Fibroblast of lung (primary cell): ENCODE measurements at places on chromosomes 2 and 18. TPM values are rescaled to one million over a fixed set of nuclear protein-coding genes. Genes with fewer than 3 reads are reported as not detected.

DNA sequence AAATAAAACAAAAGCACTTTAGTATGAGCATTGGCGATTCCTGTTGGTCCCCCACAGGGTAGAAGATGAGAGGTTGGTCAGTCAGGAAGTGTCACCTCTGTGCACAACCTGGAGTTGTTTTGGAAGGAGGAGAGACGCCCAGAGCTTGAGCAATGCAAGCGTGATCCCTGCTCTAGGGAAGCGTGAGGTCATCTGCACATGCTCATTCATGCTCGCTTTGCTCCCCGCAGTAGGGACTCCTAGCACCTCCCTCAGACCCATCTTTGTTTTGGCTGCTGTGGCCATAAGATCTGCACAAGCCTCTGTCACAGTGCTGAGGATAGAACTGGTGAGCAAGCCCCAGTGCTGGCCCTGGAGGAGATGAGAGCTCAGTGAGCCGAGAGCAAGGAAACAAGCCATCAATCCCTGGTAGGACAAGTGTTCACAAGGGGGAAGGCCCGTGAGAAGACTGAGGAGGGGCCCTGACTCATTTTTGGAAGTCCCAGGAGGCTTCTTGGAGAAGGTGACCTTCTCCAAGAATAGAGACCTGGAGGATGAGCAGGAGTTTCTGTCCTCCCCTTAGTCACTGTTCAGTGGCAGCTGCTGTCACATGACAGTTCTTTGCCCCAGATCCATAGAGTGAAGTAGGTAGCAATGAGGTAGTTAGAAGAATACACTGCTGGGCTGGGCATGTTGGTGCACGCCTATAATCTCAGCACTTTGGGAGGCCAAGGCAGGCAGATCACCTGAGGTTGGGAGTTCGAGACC lies 13.3 kb upstream of the ATP8B1 start:
- H3K4me1 ChIP-seq: peaks cover 8% of the 10 kb centered on the region

DNA sequence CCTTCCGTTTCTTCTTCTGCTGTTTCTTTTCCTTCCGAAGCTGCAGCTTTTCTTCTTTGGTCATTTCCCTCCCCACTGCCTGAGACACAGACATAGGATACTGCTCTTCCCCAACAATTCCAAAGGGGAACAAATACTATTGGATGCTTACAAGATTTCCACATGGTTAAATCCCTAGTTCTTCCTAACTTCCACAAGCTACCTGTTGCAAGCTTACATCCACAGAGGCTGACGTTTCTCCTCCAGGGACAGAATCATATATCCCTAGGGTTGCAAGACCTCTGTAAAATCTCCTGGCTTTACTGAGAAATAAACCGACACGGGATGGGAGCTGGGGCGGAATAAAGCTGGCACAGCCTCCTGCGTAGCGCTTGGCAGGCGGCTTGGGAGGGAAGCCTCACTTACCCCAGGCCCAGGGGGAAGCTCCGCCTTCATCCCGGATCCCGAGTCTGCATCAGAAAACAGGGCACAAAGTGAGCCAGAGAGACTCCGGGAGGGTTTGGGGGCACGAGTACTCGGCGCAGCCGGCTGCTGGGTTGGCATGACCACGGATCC lies 590 bp downstream of the EIF2B4 start:
- peaks cover 30% of the 10 kb centered on the region for H3K36me3 ChIP-seq
- H3K4me1 ChIP-seq: peaks cover 14% of the 10 kb centered on the region
- peak overlapping the region; percentile 95 for H3K27ac ChIP-seq
- peak; percentile 54 for DNase-seq

- peaks cover 3% of the 10 kb centered on the region for H3K4me1 ChIP-seq
- H3K27ac ChIP-seq: no peak overlapping the region
- H3K36me3 ChIP-seq: no peaks in the 10 kb centered on the region
- H3K4me3 ChIP-seq: no peak overlapping the region
These were observed 95.9 kb upstream of the STON1 start for GRCh38 chr2:48434101-48434500.

- DNase-seq: no peak
- no peak overlapping the region for H3K27ac ChIP-seq
- H3K4me1 ChIP-seq: peaks cover 3% of the 10 kb centered on the region
- no peaks in the 10 kb centered on the region for H3K36me3 ChIP-seq
- no peaks in the 10 kb centered on the region for H3K27me3 ChIP-seq
These were observed 174.6 kb downstream of the SRBD1 start for GRCh38 chr2:45436456-45436855.

DNA sequence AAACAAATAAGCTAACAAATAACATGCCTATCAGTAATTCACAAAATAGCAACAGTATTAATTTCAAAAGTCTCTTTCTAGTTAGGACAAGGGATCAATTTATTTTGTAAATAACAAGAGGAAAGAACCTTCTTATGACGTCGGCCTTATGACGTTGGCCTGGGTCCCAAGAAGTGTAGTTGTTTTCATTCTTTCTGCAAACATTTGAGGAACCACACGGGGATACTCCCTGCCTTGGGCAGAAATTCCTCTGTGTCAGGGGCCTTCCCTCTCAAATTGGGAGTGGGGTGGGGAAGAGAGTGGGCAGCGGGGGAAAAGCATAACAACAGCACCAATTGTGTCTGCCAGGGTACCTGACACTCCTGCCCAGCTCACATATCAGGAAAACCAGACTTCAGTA lies 1.3 kb downstream of the CCDC68 start:
- no peaks in the 10 kb centered on the region for H3K4me1 ChIP-seq
- peak overlapping the region; percentile 59 for H3K4me3 ChIP-seq
- H3K27ac ChIP-seq: no peak overlapping the region
- no peaks in the 10 kb centered on the region for H3K36me3 ChIP-seq

SERPINB10 gene
- 0.05 and 0.08 TPM in 2 replicates for polyA plus RNA-seq

HES6 gene
- 0.82 and 0.91 TPM in 2 replicates for polyA plus RNA-seq

ATP6V1C2 gene
- 0.03 TPM in 1 of 2 replicates, not detected in the other for polyA plus RNA-seq

AMER3 gene
- polyA plus RNA-seq: not detected in 2 replicates

LGALSL gene
- 4.4 and 5.7 TPM in 2 replicates for polyA plus RNA-seq
